ENCODE measurements at places on chromosomes 12 and 14.
A peak's percentile ranks its signal among the peaks of the same experiment; 100 is the strongest.

DNA sequence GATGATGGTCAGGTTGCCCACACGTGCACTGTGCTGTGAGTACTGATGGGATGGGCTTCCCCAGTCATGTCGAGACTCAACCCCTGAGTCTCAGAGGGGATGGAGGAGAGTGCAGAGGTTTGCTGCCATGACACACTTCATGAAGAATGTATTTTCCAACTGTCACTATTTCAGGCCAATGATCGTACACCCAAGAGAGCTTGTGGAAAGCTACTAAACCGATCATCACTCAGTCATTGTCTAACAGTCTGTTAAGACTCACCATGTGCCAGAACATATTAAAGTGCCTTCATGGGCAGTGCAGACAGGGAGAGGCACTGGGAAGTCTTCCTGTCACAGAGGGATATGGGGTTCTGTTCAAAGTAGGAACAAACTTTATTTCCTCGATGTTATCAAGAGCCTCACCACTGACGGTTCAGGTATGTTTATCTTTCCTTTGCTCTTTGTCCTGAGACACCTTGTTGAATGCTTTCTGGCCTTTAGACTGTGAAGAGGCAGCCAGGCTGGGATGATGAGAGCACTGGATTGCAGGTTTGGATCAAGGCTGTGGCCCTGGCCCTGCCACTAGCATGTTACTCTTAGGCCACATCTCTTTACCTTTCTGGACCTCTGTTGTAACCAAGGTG is 41.6 kb upstream of the NTF3 start:
- no peak for DNase-seq

DNA sequence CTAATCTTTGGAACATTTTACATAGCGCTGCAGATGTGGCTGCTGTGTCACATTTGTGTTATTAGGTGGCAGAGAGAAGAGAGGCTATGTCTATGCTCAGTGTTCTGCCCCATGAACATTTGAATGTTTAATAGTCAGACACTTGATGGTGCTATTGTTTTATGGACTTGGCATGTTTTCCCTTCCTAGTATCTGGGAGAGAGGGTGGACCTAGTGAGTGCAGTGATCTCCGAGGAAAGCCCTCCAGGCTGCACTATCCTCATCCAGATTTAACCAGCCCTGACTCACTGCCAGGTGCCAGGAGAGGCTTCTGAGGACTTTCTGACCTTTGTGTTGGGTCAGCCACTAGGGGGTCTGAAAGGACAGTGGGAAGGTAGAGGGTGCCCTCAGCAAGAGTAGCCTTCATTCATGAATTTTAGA is 24.3 kb downstream of the ZFC3H1 start:
- no peak for DNase-seq

GRCh38 chr14:53570411-53571387 is 385.9 kb downstream of the BMP4 start:
- no peak for DNase-seq

DNA sequence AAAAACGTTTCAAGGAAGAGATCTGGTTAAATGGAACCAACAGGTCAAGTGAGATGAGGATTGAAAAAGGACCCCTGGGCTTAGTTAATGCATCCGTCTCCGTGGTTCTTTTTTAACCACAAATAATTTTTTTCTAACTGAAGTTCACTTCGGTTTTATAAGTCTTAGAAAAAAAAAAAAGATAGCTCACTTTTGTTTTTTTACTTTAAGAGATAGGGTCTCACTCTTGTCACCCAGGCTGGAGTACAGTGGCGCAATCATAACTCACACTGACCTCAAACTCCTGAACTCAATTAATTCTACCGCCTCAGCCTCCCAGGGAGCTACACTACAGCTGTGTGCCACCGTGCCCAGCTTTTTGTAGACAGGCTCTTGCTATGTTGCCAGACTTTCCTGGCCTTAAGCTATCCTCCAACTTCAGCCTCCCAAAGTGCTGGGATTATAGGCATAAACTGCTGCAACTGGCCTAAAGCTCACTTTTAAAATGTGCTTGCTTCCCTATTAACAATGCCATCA is 11.8 kb downstream of the HNRNPC start:
- no peak for DNase-seq

DNA sequence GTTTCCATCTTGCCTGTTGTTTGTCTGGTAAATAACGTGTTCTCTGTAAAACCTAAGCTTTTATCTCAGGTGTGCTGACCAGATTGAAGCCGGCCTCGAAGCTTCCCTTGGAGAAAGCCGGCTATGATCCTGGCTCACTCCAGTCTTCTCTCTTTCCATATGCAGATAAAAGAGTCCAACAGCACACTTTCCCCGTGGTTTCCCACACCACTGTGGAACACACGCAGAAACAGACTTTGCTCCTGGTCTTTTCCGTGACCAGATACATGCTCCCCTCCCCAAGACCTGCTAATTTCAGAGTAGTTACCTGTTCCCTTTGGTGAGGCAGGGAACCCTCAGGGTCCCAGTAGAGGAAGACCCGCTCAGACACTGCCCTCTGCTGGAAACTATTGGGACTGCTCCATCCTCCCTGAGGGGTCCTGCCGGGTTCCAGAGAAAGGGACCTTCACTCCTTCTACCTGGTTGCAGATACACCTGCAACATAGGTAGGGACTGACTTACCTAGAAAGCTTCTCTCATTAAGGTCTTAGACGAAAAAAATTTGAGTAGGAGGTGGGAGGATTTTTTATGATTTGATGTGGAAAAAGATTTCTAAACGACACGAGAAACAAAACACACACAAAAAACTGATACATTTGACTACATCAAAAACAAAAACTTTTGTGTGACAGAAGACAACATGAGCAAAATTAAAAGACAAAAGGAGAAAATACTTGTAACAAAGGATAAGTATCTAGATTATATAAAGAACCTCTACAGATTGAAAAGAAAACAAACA is 415.4 kb upstream of the CCDC196 start:
- DNase-seq, result peak; percentile 76

GRCh38 chr14:35406506-35407305 is 2.2 kb upstream of the NFKBIA start:
- peak; percentile 15 for DNase-seq

DNA sequence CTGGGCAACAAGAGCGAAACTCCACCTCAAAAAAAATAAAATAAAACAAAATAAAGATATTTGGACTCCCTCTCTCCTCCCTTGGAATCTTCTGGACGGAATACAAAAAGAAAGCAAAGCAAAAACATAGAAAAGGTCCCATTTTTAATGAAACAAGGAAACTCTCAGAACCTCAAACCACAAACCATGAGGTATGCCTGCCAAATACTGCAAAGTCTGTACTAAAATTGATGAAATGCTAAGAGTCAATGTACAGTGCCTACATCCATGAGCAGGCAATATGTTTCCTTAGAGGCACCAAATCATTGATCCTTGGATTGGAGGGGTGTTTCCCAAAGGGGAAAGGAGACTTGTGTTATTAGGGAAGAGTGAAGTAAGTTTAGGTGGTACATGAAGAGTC is 8.2 kb upstream of the RPS6KA5 start:
- DNase-seq, result no peak

- DNase-seq, result no peak
These were observed 94.9 kb downstream of the PPM1H start for GRCh38 chr12:62839869-62840660.

- DNase-seq, result no peak
These were observed 240.3 kb upstream of the TMPO start for GRCh38 chr12:98275131-98275475.

DNA sequence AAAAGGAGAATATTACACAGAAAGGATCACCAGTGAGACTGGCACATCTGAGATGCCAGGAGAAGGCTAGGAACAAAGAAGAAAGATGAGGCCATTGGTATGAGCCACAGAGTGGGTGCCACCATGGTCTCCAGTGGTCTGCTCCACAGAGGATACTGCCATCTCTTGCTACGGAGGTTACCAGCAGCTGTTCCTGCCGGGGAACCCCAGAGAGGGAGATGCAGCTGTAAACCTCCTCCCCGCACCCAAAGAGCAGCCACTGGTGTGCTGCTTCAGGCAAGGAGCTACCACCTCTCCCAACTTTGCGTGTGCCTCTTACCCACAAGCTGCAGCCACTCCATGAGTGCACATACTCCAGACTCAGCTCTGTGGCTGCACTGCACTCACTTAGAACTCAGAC is 201.5 kb upstream of the RTL1 start:
- no peak for DNase-seq

DNA sequence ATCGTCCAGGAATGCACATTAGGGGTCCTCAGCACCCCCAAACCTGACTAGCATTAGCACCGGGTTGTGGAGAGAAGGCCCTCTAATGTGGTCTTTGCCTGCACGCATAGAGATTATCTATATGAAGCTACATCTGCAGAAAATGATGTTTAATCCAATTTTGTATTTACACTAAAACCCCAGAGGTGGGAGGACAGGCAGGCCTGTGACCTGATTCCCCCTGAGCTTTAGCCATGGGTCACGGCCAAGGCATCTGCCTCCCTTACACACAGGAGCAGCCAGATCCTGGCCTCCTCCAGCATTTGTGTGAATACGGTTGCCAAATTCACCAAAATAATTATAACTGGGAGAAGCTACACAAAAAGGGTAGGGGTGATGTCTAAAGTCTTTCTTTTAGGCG is 7.0 kb downstream of the APOLD1 start:
- DNase-seq, result no peak

DNA sequence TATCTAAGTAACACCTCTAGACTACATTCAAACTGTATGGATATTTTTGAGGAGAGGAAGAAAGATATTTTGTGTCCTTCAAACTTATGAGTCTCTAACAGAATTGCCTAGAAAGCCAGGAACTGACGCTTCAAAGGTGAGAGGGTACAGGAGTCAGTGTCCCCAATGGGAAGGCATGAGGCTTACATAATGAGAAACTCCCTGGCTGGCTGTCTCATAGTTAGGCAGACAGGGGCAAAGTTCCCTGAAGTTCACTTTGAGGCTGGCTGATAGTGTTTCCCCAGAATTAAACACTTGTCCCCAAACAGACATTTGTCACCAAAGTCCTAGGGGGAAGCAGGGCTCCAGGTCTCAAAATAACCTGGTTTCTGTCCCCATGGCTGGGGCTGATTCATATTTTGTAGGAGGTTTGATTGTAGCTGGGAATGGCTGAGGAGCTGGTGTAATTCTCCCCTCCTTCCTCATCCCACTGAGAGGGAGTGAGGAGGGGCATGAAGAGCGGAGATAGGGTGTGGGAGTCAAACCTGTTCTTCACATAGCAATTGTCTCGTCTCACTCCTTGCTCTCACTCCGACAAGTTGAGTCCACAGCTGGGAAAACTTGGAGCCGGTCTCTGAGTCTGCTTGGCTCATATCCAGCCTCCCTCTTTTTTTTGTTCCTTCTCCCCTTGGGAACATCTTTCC is 56.4 kb upstream of the CISTR start:
- DNase-seq, result no peak

- no peak for DNase-seq
These were observed 141.0 kb upstream of the LMNTD1 start for GRCh38 chr12:25694072-25694471.

GRCh38 chr12:119676022-119676421 is 8.1 kb downstream of the PRKAB1 start:
- DNase-seq, result no peak

DNA sequence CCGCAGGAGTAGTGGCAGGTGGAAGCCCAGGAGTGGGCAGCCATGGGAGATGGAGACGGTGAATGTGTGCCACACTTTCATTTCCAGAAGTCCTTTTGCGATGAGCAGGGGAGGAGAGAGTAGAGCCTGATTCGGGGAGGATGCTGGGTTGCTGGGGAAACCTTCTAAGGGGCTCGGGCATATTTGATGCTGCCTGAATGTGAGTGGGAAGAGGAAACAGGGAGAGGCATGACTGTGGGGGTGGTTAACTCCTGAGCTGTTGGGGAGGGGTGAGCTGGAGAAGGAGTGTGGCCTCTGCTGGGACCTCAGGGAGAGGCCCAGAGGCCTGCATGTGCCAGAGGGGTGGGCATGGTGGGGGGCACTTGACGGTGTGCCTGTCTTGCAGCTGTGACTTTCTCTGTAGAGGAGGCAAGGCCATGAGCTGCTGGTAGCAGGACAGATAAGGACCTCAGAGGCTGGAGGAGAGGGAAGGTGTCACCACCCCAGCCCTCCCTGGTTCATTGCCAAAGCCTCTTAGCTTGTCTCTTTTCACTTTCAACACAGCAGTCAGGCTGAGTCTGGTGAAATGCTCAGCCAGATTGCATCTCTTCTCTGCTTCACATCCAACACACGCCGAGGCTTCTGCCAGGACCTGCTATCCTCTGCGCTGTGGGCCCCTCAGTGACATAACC is 11.4 kb downstream of the GLT1D1 start:
- no peak for DNase-seq

- no peak for DNase-seq
These were observed 254.5 kb upstream of the CAND1 start for GRCh38 chr12:67014642-67015041.

- DNase-seq, result no peak
These were observed 5.9 kb downstream of the DGLUCY start for GRCh38 chr14:91119556-91120311.

DNA sequence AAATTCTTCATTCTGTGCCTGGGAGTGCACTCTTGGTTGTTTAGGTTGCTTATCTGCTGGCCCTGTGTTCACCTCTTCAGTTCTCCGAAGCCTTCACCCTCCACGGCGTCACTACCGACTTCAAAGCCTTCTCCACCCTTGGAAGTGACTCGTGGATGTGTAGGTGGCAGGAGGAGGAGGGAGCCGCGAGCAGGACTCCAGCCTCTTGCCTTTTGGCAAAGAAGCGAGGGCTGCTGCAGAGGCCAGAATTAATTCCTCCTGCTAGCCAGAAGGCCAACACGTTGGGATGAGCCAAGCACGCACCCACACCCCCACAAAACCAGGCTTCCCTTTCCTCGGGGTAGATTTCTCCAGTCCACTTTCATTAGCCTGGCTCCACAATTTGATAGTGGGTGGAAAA is 86.5 kb downstream of the TBX5 start:
- no peak for DNase-seq

GRCh38 chr12:106801167-106801708 is 26.8 kb downstream of the RIC8B start:
- DNase-seq, result no peak

GRCh38 chr14:90114554-90114953 is 52.8 kb downstream of the KCNK13 start:
- no peak for DNase-seq

- DNase-seq, result no peak
These were observed 13.6 kb downstream of the ITGA7 start for GRCh38 chr12:55694188-55694515.

DNA sequence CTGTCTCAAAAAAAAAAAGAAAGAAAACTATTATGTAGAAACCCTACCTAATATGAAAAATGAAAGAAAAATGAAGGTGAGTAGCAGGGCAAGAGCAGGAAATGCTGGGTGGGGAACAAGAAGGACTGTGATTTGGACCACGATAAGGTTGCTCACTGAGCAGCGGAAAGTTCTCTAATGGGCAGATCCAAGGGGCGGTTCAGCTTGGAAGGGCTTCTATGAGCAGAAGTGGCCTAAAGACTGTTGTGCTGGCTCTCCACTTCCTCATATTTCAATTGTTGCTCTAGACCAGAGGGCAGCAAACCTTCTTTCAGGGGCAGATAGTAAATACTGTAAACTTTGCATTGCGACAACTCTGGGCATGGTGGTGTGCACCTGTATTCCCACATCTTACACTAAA is 16.3 kb upstream of the NFYB start:
- DNase-seq, result no peak

DNA sequence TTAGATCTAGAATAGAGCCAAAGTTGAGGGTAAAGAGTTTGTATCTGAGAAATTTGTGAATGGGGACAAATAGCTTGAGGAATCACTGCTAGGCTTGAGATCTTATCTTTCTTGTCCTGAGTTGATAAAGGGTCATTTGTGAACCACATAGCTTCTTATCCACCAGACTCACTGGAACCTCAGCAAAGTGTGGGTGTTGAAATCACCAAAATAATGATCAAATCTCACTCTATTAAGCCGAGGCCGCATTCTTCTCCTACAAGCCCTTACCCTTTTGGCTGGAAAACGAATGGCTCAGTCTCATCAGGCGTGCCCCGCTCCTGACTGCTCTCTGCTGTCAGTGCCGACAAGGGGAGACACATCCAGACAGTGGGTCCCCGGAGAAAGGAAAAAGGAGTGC is 240.6 kb downstream of the EGLN3 start:
- DNase-seq, result no peak
